ENCODE measurements at places on chromosomes 6 and 20.

DNA sequence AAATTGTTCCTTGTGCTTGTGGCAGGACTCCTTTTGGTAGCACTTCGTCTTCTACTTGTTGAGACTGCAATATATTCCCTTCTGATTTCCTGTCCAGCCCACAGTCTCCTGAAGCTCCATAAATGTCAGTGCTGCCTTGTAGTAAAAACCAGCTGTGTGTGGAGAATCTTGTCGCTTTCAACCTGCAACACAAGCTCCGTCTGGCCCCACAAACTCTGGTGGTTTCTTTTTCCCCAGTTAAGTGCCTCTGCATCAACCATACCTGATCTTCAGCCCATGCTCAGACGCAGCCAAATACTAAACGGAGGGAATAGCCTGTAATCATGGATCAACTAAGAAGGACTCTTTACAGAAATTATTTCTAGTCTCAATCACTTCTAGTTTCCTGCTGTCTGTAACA lies 1133.3 kb upstream of the ADGRB3 start:
- no peak for DNase-seq

DNA sequence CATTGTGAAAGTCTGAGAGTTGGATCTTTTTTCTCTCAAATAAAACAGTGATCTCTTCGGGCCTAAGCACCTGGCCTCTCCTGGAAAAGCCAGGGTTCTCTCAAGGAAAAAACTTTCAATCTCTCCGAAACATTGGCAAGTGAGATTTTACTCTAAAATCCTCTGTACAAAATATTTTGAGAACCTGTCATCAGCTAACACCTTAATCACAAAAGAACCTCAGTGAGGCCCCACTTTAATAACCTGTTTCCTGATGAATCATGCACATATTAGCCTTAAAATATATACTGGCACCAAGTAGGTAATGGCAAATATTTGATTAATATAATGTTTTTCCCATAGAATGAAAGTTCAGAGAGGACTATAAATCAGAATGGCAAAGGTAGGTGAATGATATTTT lies 177.9 kb downstream of the FRK start:
- DNase-seq: no peak

DNA sequence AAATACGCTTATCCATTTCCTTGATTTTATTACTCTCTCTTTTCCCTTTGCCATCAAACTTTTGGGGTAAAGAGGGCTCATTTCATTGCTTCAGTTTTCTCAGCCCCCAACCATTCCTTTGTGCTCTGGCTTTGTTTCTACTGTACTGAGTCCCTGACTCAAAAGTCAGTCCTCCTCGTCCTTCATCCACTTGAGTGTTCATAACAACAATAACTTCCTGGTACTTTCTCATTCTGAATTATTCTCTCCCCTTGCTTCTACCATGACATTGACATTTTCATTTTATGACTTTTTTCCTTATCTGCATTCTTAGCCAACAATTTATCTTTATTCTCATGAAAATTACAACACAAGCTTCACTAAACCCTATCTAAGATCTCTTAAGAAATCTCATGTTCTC lies 911 bp downstream of the ENPP3 start:
- no peak for DNase-seq

- DNase-seq: no peak
These were observed 62.8 kb downstream of the PHACTR3 start for GRCh38 chr20:59667131-59667530.

DNA sequence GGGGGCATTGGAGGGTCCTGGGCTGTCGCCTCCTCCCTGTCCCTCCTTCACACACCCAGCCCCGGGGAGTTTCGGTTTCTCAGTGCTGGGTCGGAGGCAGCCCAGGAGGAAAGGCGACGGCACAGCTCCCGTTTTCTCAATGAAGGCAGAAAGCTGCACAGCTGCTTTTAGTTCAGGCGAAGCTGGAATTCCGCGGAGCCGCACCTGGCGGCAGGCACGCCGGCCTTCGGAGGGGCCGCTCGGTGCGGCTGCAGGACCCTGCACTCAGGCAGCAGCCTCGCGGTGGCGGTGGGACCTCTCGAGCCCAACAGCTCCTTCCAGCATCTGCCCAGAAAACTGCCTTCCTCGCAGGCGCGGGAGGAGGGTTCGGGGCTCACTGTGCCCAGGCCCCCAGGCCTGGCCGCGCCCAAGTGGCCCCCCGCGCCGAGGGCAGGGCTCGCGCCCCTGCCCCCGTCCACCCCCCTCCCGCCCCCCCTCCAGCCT lies 4.6 kb downstream of the FOXQ1 start:
- no peak for DNase-seq

- no peak for DNase-seq
These were observed 15.0 kb downstream of the ESR1 start for GRCh38 chr6:151822252-151823111.

GRCh38 chr20:8094850-8095249 lies 37.2 kb upstream of the PLCB1 start:
- no peak for DNase-seq

GRCh38 chr20:46764068-46764467 lies 54.6 kb downstream of the SLC2A10 start:
- no peak for DNase-seq

- no peak for DNase-seq
These were observed 125.9 kb downstream of the TRMT11 start for GRCh38 chr6:126112171-126112632.

DNA sequence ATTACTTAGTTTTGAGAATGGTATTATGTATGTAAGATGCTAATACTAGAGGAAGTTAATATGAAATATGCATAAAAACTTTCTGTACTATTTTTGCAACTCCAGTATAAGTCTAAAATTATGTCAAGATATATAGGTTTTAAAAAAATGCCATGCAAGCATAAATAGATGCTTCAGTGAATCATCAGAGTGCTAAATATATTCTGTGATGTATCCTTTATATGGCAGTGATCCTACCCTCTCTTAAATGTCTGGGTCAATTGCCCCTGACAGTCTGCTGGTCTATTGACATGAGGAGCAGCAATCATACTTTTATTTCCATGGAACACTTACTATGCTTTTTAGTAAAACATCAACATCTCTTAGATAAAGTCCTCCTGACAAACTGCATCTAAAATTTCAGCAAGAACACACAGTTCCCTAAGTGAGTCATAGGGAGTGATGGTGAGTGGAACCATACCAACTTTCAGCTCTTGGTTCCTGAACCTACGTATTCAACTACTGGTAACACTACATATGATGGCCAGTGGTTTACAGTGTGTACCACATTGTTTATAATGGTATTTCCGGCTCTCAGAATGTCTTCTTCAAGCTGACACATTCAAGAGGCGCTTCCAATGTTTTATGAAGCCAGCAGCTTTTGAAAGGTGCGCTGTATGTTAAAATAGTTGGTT lies 928.7 kb upstream of the GJE1 start:
- no peak for DNase-seq

DNA sequence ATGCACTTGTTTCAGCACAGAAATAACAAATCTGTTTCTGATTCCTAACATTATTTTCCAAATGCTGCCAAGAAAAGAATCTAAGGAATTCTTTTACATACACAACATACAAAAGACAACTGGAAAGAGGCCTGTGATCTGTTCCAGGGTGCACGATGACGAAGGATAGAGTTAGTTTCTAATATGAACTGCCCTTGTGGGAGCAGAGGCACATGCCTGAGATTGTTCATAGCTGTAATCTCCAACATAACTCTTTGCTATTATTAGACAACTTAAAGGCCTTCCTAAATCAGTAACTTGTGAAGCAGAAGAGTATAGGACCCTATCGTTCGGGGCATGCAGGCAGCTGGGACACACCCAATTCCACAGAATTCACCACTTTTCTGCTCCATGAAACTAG lies 41.2 kb upstream of the NHSL1 start:
- no peak for DNase-seq

- no peak for DNase-seq
These were observed 86.5 kb upstream of the FYN start for GRCh38 chr6:111959766-111960165.

DNA sequence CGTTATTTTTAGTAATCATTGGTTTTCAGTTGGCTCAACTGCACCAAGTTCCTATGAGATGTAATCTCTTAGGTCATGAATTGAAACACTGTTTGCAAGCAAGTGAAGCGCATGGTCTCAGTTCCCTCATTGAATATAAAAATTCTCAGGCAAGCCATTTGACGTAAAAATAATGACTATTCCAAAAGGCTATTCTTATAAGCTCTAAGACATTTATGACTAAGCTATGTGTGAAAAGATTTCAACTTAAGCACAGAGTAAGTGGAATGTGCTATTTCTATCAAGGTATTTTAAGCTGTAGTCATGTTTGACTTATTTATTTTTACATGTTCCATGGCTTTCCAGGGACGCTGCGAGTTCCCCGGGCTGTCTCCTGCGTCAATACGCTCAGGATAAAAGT lies 248.5 kb downstream of the THBS2 start:
- no peak for DNase-seq

GRCh38 chr6:45727228-45727627 lies 288.4 kb downstream of the CLIC5 start:
- DNase-seq: no peak
